Transverse colon (tissue), 4 donors: ENCODE measurements at places on chromosomes 4 and X. TPM values are rescaled to one million over a fixed set of nuclear protein-coding genes. Genes with fewer than 3 reads are reported as not detected.

- H3K27ac ChIP-seq: peak overlapping the region; percentile 82
- peaks cover 6% of the 10 kb centered on the region for H3K4me1 ChIP-seq
- H3K36me3 ChIP-seq: no peaks in the 10 kb centered on the region
- H3K27me3 ChIP-seq: no peaks in the 10 kb centered on the region
These were observed 1.3 kb downstream of the GDI1 start for GRCh38 chrX:154437971-154438893.

GRCh38 chrX:34849371-34849770 is 93.2 kb upstream of the FAM47B start:
- H3K27ac ChIP-seq: no peak overlapping the region
- H3K36me3 ChIP-seq: no peaks in the 10 kb centered on the region
- H3K4me3 ChIP-seq: no peak overlapping the region
- H3K4me1 ChIP-seq: no peaks in the 10 kb centered on the region
- DNase-seq: no peak

DNA sequence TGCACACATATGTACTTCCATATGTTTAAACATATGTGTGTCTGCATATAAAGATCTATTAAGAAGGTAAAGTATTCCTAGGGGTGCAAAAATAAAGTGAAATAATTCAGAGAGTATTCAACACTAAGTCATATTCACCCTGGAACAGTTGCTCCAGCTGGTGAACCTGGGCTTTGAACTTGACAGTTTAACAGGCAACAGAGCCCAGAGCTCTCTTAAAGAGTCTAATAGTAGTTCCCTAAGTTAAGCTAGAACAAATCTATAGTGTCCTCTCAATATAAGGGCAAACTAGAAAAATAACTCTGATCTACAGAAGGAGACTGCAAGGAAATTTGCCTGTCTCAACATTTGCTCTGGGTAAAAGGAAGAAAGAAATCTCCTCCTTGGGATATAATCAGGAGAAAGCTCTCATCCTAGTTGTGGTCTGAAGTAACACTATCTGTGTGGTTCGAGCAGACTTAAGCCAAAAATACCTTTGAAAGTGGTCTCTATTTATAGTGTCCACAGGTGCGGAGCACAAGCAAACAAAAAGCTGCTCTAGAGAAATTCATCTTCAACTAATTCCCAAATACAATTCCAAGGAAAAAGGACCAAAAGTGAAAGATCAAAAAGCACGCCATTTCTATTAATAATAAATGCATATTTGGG is 29.9 kb downstream of the VEGFC start:
- no peak for DNase-seq
- no peak overlapping the region for H3K27ac ChIP-seq
- H3K4me3 ChIP-seq: no peak overlapping the region
- H3K4me1 ChIP-seq: no peaks in the 10 kb centered on the region
- H3K27me3 ChIP-seq: no peaks in the 10 kb centered on the region
- no peaks in the 10 kb centered on the region for H3K36me3 ChIP-seq

- no peaks in the 10 kb centered on the region for H3K27me3 ChIP-seq
- H3K4me3 ChIP-seq: no peak overlapping the region
- DNase-seq: no peak
- no peaks in the 10 kb centered on the region for H3K4me1 ChIP-seq
These were observed 125.3 kb downstream of the COL4A6 start for GRCh38 chrX:108312957-108313356.

GRCh38 chr4:26330186-26330787 is 9.5 kb downstream of the RBPJ start:
- H3K27ac ChIP-seq: no peak overlapping the region
- peaks cover 17% of the 10 kb centered on the region for H3K4me1 ChIP-seq
- H3K4me3 ChIP-seq: no peak overlapping the region
- DNase-seq: no peak
- H3K36me3 ChIP-seq: no peaks in the 10 kb centered on the region

GRCh38 chr4:52366621-52367020 is 292.5 kb downstream of the USP46 start:
- no peak overlapping the region for H3K27ac ChIP-seq
- no peaks in the 10 kb centered on the region for H3K36me3 ChIP-seq
- H3K4me3 ChIP-seq: no peak overlapping the region

DNA sequence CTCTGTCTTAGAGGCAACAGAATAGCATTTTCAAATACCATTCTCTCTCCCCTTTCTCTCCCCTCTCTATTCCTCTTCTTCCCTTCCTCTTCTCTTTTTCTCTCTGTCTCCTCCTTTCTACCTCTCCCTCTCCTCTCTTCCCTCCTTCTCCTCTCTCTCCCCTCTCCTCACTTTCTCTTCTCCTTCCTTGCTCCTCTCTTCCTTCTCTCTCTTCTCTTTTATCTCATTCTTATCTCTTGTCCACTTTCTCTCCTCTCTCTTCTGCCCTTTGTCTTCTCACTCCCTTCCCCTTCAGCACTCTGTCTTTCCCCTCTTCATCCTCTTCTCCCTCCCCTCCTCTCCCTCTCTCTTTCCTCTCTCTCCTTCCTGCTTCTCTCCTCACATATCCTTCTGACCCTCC is 2265.8 kb upstream of the TENM3 start:
- H3K36me3 ChIP-seq: no peaks in the 10 kb centered on the region
- no peak overlapping the region for H3K4me3 ChIP-seq
- H3K4me1 ChIP-seq: no peaks in the 10 kb centered on the region

GRCh38 chr4:8319731-8320385 is 50.3 kb downstream of the HTRA3 start:
- peak overlapping the region; percentile 43 for H3K27ac ChIP-seq
- H3K4me3 ChIP-seq: no peak overlapping the region
- peak; percentile 25 for DNase-seq
- no peaks in the 10 kb centered on the region for H3K36me3 ChIP-seq
- no peaks in the 10 kb centered on the region for H3K27me3 ChIP-seq
- H3K4me1 ChIP-seq: peaks cover 18% of the 10 kb centered on the region

DNA sequence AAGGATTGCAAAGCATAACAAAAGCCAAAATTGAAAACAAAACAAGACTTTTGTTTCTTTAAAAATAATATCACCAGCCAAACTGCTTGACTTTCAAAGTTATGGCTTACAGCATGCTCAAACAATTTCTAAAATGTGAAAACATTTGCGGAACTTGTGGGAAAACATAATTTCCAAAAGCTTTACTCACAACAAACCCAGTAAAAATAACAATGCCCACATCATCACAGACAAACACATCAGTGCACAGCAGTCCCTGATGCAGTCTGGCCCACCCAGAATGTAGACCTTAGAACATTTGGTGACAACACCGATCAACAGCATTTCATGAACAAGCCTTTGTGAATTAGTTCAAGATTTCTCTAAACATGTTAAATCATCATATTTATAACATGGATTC is 98.9 kb downstream of the ARHGAP6 start:
- H3K27me3 ChIP-seq: no peaks in the 10 kb centered on the region
- no peaks in the 10 kb centered on the region for H3K4me1 ChIP-seq
- no peaks in the 10 kb centered on the region for H3K36me3 ChIP-seq

- H3K27me3 ChIP-seq: no peaks in the 10 kb centered on the region
- no peak overlapping the region for H3K27ac ChIP-seq
- no peaks in the 10 kb centered on the region for H3K36me3 ChIP-seq
- H3K4me1 ChIP-seq: no peaks in the 10 kb centered on the region
These were observed 260.9 kb downstream of the GLUD2 start for GRCh38 chrX:121308276-121308805.

The DIPK2B gene
- total RNA-seq: 6.0 TPM

- peaks cover 26% of the 10 kb centered on the region for H3K4me1 ChIP-seq
- DNase-seq: peak; percentile 85
- H3K36me3 ChIP-seq: no peaks in the 10 kb centered on the region
- H3K27ac ChIP-seq: peak overlapping the region; percentile 30
- H3K4me3 ChIP-seq: no peak overlapping the region
- no peaks in the 10 kb centered on the region for H3K27me3 ChIP-seq
These were observed 2.8 kb upstream of the SEL1L3 start for GRCh38 chr4:25865586-25865985.

GRCh38 chr4:53702334-53703266 is 111.3 kb upstream of the LNX1 start:
- peak; percentile 82 for DNase-seq
- no peaks in the 10 kb centered on the region for H3K36me3 ChIP-seq
- no peaks in the 10 kb centered on the region for H3K27me3 ChIP-seq
- peaks cover 5% of the 10 kb centered on the region for H3K4me1 ChIP-seq
- peak overlapping the region; percentile 49 for H3K27ac ChIP-seq
- peak overlapping the region; percentile 12 for H3K4me3 ChIP-seq

GRCh38 chr4:70703619-70704214 is 15.4 kb downstream of the UTP3 start:
- H3K36me3 ChIP-seq: no peaks in the 10 kb centered on the region
- H3K27me3 ChIP-seq: no peaks in the 10 kb centered on the region
- H3K27ac ChIP-seq: peak overlapping the region; percentile 96
- peak; percentile 18 for DNase-seq
- peak overlapping the region; percentile 99 for H3K4me3 ChIP-seq

- DNase-seq: no peak
- no peaks in the 10 kb centered on the region for H3K36me3 ChIP-seq
- H3K27ac ChIP-seq: peak overlapping the region; percentile 59
- H3K4me3 ChIP-seq: no peak overlapping the region
- peaks cover 2% of the 10 kb centered on the region for H3K4me1 ChIP-seq
- no peaks in the 10 kb centered on the region for H3K27me3 ChIP-seq
These were observed 209.9 kb upstream of the DIAPH2 start for GRCh38 chrX:96474741-96475125.

The TRMT10A gene
- 6.8 TPM for total RNA-seq

The ZXDA gene
- total RNA-seq: 5.2 TPM

GRCh38 chr4:76307660-76308014 is 1.1 kb downstream of the STBD1 start:
- no peaks in the 10 kb centered on the region for H3K36me3 ChIP-seq
- peak; percentile 57 for DNase-seq
- H3K27ac ChIP-seq: peak overlapping the region; percentile 91
- H3K27me3 ChIP-seq: no peaks in the 10 kb centered on the region

The CCDC120 gene
- 10.3 TPM for total RNA-seq

The NUP62CL gene
- 1.5 TPM for total RNA-seq

DNA sequence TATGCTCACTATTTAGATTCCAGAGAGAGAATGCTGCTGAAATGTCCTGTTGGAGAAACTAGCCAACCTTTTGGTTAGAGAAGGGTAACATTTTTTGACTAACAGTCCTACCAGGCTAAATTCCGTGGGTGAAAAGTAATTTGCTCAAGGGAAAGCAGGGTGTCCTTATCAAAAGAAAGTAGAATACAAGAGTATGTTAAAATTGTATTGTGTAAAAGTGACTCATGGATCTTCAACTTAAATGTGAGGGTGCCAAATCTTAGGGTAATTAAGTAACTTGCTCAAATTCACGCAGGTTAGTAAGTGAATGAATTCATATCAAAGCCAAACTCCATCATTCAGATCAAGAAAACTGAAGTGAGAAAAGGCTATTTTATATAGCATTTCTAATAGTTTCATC is 81.7 kb downstream of the PCDH7 start:
- no peaks in the 10 kb centered on the region for H3K36me3 ChIP-seq
- no peak overlapping the region for H3K27ac ChIP-seq
- no peaks in the 10 kb centered on the region for H3K4me1 ChIP-seq

DNA sequence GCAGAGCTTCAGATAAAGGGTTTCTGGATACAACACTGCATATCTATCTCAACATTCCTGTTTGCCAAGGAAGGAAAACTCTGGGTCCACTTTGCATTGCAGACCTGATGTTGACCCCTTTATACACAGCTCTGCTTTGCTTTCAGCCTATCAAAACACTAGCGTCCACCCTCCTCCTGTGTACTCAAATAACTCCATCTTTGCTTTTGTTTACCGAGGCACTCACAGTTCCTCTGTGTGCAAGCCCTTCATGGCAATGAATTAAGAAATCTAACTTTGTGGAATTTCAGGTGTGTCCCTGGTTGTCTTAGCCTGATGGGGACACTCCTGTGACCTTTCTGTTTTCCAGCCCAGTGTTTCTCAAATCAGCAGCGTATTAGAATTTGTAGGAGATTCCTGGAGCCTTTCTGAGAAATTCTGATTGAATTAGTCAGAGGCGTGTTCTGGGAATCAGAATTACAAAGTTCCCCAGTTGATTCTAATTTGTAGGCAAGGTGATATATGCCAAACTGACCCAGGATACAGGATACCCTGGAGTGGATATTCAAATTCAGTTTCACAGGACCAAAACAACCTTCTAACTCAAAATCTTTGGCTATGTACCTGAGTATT is 68.6 kb downstream of the DTHD1 start:
- no peak for DNase-seq
- no peak overlapping the region for H3K4me3 ChIP-seq
- peaks cover 4% of the 10 kb centered on the region for H3K4me1 ChIP-seq

- no peak for DNase-seq
- peaks cover 5% of the 10 kb centered on the region for H3K4me1 ChIP-seq
- no peak overlapping the region for H3K27ac ChIP-seq
These were observed 379.0 kb downstream of the INPP4B start for GRCh38 chr4:142467088-142467487.
